Left colon (tissue), 2 donors: ENCODE measurements at places on chromosomes 6 and 20. TPM values are rescaled to one million over a fixed set of nuclear protein-coding genes. Genes with fewer than 3 reads are reported as not detected.

Gene ESR1
- 0.18 TPM for total RNA-seq

Gene SUMO4
- total RNA-seq, result 2.7 TPM

- no peak for DNase-seq
Observed at GRCh38 chr6:11083956-11084355, 9.7 kb upstream of the SMIM13 start.

Gene ADGRG6
- 15.1 TPM for total RNA-seq

DNA sequence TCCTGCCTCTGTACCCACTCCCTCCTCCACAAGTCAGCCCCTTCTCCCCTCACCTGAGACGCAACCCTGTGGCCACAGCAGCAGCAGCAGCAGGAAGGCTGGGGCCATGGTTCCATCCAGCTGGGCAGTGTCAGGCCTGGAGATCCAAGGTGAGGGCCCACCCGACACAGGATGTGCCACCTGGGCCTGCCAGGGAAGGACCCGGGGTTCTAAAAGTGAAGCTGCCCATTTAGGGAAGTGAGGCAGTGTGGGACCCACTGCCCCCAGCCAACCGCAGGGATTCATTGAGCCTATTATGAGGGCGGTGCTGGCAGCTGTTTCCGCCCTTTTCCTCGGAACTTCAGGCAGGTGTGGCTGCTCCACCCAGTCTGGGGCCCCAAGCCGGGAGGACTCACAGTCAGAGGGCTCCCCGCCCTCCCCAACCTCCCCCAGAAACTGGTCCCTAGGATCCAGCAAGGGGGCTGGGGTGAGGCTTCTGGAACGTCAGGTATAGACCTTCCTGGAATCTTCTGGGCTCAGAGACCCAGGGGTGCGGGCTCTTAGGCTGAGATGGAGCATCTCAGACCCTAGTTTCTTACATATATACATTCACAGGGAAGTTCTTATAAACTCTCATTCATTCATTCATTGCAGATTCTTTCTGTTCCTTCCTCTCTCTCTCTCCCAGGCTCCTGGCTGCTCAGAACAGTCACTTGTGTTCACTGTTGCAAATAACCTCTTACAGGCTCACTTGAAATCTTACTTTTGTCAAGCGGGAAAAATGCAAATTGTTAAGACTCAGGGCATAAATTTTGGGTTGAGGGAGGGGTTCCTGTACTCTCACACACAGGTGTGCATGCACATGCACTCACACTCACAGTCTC is at the start of gene TREML2:
TSS of gene TREML2 (minus strand) at position 249 of the 863 bp plus-strand sequence. CDS start at position 108, 141 bp downstream.
- DNase-seq, result no peak

Gene PLCB4
- total RNA-seq, result 58.2 TPM

DNA sequence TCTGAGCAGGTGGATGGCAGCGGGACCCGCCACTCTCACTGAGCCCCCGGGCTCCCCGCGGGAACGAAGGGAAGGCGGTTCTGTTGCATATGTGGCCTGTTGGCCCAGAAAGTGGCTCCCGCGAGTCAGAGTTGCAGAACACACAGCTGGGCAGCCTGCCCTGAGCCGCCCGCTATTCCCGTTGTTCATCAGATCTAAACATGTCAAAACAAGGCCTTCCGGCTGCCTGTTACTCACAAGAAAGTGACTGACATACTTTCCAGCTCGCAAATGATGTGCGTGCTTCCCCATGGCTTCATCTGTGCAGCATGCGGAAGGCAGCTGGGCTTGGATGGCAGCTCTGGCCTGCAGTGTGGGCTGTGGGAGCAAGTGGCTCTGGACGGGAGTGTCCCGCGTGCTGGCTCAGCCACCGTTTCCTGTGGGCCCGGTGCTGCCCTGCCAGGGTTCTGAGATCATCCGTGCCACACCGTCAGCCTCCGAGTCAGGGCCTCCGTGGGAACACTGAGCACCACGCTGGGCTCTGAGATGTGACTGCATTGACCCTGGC is 227.3 kb downstream of the ERMARD start:
- peak; percentile 22 for DNase-seq
